ENCODE measurements at places on chromosomes 11 and 22. TPM values are rescaled to one million over a fixed set of nuclear protein-coding genes. Genes with fewer than 3 reads are reported as not detected.

DNA sequence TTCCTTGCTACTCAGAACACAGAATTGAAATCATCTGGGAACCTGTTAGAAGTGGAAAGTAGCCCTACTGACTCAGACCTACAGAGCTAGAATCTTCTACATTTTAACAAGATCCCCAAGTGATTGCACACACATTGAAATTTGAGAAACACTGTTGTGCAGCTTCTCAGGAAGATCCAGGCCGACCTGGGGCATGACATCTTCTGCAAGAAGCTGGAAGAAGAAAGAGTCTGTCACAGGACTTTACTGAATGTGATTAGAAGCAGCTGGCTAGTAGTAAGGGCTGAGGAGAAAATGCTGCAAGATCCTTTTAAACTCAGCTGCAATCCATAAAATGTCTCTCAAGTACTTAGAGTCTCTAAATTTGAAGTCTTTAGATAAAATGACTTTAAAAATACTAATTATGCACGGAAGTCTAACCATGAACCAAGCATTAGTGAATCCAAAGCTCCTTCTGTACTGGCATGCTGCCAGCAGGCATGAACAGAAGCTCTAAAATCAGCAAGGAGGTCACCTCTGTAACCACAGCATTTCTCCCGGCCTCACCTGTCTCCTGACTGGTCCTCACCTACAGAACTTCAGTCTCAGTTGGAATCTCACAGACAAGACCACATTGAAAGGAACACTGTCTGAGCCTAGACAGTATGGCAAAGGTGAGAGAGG lies 85.0 kb downstream of the SERGEF start:
- DNase-seq = no peak

DNA sequence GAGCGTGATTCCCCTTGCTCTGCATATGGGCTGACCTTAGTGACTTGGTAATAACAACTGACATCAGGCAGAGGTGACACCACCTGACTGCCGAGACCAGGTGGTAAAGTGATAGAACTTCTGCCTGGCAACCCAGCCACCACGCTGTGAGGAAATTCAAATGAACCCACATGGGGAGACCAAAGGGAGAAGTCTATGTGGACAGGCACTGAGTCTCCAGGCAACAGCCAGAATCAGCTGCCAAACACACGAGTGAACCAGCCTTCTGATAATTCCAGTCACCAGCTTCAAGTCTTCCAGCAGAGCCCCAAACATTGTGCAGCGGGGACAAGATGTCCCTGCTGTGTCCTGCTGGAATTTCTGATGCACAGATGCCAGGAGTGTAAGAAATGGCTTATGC lies 29.7 kb downstream of the SPATA19 start:
- DNase-seq = no peak

- DNase-seq = no peak
Measured at GRCh38 chr11:31022080-31022479, 347.5 kb downstream of the DCDC1 start.

- DNase-seq = no peak
Measured at GRCh38 chr11:19975414-19975990, 184.8 kb downstream of the DBX1 start.

DNA sequence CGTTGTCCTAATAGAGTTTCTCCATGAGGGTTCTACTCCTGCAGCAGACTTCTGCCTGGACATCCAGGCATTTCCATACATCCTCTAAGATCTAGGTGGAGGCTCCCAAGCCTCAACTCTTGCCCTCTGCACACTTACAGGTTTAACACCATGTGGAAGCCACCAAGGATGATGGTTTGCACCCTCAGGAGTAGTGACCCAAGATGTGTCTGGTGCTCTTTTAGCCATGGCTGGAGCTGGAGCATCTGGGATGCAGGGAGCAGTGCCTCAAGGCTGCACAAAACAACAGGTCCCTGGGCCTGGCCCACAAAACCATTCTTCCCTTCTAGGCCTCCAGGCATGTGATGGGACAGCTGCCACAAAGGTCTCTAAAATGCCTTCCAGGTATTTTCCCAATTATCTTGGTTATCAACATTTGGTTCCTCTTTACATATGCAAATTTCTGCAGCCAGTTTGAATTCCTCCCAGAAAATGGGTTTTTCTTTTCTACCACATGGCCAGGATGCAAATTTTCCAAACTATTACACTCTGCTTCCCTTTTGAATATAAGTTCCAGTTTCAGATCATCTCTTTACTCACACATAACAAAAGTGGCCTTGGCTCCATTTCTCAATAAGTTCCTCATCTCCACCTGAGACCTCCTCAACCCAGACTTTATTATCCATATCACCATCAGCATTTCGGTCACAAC lies 69.5 kb upstream of the GNAZ start:
- no peak for DNase-seq

DNA sequence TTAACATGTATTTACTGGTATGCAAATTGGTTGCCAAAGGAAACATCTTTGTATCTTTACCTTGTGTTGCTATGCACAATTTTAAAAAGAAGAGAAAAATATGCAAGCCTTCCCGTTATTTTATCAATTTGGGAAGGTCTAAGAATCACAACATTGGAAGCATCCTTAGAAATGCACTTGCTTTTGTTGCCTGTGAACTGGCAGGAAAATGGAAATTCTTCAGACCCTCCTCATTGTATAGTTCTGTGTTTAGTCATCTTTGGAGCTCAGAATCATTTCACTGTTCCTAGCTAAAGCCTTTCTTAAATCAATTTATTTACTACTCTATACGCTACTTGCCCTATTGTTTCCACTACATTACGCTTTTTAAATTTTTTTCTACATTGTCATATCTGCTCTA lies 574.5 kb downstream of the DLG2 start:
- no peak for DNase-seq

DNA sequence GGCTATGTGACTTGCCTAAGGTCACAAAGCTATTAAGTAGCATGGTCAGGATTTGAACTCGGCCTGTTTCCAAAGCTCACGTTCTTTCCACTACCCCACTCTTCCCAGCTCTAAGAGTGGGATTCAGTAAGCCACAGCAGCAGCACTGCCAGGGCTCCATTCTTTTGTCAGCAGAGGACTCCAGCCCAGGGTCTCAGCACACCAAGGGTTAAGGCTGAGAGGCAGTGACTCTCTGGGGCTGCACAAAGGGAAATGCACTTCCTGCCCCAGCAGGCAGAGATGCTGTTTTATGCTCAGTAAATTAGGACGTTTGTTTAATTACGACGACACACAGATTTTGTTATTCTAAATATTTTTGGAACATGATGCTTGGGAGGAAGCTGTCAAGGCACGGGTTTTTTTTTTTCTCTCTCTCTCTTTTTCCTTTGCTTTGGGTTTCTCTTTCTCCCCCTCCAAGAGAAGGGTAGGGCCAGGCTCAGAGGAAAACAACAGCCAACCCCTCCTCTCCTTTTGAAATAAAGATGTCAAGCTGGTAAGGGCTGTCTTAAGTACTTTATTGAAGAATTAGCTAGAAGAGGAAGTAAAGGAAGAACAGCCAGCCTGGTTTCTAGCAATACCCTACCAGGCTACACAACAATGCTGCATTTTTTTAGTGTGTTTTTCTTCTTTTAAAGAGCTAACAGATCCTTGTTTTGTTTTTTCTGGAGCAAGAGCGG lies 2.8 kb downstream of the MYH9 start:
- DNase-seq = no peak

DNA sequence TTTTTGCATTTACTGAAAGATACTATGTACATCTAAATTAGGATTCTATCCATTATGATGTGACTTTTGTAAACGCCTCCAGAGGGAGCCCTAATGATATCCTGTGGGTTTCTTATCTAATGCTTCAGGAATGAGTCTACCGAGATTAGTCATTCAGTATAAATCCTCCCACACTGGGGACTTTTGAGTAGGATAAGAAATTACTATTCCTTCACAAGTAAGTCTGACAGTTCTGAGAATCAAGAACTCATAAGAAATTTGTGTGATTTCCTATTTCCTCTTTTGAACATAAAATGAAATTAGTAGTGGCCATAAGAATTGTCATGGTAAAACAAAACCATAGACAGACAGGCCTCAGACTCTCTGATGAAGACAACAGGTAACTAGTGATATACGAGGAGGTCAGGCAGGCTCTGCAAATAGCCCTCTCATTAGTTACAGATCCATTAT lies 10.0 kb upstream of the OR5M1 start:
- no peak for DNase-seq

- DNase-seq = no peak
Measured at GRCh38 chr11:78912778-78913177, 338.1 kb upstream of the NARS2 start.

DNA sequence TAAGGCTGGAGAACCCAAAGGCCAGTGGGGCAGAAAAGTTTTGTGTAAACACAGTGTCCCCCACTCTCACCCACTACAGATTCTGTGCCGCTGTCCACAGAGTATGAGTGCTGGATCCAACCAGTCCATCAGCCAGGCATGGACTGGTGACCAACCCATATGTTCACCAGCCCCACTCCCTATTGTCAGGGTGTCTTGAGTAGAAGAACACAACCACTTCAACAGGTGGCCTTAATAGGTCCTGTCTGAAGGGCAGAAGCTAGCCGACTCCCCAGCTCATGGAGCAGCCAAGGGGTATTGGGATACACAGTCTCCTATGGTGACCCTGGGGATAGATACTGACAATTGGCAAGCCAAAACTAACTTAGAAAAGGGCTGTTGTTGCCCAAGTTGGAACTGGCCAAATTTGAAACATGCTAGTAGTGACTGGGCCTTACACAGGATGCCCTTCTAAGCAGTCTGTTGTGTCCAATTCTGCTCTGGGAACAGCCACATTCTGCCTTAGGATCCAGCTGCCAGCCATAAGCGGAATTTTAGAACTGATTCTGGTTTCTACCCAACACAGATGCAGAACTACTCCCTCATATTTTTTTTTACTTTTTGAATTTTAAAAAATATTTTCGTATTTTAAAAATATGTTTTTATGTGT lies 19.8 kb upstream of the PGM2L1 start:
- DNase-seq = no peak

DNA sequence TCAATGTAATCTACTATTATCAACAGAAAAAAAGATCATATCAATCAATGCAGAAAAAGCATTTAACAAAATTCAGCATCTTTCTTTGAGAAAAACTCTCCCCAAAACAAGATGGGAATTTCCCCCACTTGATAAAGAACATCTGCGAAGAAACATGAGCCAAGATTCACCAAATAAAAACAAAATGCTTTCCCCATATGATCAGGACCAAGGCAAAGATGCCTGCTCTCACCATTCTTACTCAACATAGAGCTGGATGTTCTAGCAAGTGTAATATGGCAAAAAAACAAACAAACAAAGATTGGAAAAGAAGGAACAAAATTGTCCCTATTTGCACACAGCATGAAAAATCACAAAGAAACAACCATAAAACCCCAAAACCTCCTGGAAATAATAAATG lies 23.4 kb downstream of the SHANK2 start:
- DNase-seq = no peak

GRCh38 chr22:36442506-36443197 lies 38.8 kb downstream of the TXN2 start:
- DNase-seq = no peak

DNA sequence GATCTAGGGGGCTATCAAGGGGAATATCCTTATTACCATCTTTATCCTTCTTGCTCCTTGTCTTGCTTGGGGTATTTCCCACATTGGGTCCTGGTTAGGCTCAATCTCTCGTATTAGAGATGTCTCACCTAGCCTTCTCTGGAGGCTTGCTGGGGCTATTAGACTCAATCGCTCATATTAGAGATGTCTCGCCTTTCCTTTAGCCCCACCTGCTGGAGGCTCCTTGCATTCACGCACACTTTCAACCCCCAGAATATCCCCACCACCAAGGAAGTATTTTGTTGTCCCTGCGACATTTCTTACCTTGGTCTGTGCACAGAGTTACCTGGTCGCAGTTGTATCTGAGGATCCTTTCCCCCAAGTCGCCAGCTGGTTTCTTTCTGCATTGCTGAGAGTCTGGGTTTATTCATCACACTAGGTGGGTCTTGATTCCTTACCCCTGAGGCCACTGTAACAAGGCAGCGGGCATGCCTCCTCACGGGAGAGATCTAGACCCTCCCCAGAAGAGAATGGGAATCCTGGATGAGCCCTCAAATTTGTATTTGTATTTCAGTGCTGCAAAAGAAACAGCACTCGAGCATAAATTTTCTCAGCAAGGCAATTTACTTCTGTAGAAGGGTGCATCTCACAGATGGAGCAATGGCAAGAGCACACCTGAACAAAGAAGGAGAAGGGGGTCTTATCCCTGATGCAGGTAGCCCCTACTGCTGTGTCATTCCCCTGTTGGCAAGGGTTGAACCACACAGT lies 15.9 kb upstream of the HYLS1 start:
- DNase-seq = no peak

- no peak for DNase-seq
Measured at GRCh38 chr11:84890676-84891075, 736.5 kb downstream of the DLG2 start.

GRCh38 chr11:78647986-78648875 lies 73.6 kb upstream of the NARS2 start:
- no peak for DNase-seq

DNA sequence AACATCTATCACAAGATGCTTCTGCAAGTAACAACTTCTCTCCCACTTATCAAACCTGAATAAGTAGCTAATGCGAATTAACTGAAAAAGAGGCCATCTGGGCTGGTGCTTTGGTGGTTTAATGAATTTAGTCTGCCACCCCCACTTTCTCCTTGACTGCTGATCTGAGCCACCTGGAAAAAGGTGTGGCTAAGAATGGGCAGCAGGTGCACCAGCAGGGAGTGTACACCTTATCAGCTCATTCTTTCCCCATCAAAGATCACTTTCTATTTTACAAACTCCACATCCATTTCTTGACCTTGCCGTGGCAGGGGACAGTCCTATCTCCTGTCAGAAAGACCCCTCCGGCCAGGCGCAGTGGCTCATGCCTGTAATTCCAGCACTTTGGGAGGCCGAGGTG lies 6.5 kb downstream of the RFPL3 start:
- no peak for DNase-seq

GRCh38 chr11:30393012-30393411 lies 70.1 kb downstream of the ARL14EP start:
- DNase-seq = no peak

- no peak for DNase-seq
Measured at GRCh38 chr11:103545551-103545950, 436.3 kb downstream of the DYNC2H1 start.

DNA sequence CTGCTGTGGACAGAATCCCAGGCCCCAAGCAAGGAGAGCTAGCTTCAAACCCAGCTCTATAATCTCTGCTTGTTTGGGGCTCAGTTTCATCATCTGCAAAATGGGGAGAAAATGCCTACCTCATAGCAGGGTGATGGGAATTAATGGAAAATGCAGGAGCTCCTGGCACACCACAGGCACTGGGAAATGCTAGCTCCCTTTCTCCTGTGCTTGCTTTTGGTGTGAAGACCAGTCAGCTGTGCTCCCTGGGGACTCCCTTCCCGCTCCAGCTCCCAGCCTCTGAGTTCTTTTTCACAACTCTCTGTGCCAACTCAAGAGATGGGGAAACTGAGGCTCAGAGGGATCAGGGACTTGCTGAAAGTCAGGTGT lies 8.2 kb upstream of the SERPINH1 start:
- no peak for DNase-seq

GRCh38 chr11:12090061-12090591 lies 20.3 kb upstream of the MICAL2 start:
- DNase-seq = no peak

GRCh38 chr11:48101044-48101733 lies 115.4 kb upstream of the OR4B1 start:
- no peak for DNase-seq

Gene PYGM
- total RNA-seq = 7.6 TPM

Gene OR52E8
- total RNA-seq = not detected

Gene MUC5AC
- not detected for total RNA-seq

Gene FOXRED2
- 39.8 TPM for total RNA-seq

Gene PGA4
- not detected for total RNA-seq

Gene ZNF280B
- 6.9 TPM for total RNA-seq

Gene OR5T1
- not detected for total RNA-seq

Gene BTBD18
- total RNA-seq = not detected

Gene PLEKHB1
- total RNA-seq = 8.0 TPM

Gene PGA5
- total RNA-seq = not detected

All from mesothelial cell of epicardium (in vitro differentiated cells).